Nucleus accumbens (tissue), 56 donors: ENCODE measurements at places on chromosomes 16 and 17.

- DNase-seq: no peak
Observed at GRCh38 chr16:75292691-75293090, 41.3 kb upstream of the BCAR1 start.

- no peak for DNase-seq
Observed at GRCh38 chr17:83064732-83065659, 14.4 kb upstream of the METRNL start.

DNA sequence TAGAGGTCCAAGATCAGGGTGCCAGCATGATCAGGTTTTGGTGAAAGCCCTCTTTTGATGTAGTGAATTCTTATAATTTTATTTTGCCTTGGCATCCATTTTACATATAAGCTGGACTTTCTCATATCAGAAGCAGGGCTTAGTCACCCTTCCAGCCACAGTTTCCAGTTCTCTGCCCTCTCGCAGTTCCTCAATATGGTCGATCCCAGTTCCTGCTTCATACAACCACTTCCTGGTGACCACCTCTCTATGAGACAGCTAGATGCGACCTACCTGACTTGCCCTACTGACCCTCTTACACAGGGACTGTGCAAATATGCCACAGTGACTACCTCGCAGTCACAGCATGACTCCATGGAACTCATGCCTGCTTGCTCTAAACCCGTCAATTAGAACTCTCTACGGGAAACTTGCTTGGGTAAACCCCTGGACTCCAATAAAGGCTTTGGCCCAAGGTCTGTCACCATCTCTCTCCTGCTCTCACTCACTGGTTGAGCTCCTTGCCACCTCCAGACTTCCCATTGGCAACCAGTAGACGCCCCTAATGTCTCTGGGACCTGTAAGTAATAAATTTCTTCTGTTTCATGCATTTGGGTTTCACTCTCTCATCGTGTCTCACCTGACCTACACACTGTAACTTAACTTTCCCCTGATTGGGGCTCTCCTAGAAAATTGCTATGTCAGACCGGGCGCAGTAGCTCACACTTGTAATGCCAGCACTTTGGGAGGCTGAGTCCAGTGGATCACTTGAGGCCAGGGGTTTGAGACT, 21.4 kb downstream of the CD300LG start:
- no peak for DNase-seq

GRCh38 chr17:778096-778495, 4.0 kb downstream of the GLOD4 start:
- no peak for DNase-seq

DNA sequence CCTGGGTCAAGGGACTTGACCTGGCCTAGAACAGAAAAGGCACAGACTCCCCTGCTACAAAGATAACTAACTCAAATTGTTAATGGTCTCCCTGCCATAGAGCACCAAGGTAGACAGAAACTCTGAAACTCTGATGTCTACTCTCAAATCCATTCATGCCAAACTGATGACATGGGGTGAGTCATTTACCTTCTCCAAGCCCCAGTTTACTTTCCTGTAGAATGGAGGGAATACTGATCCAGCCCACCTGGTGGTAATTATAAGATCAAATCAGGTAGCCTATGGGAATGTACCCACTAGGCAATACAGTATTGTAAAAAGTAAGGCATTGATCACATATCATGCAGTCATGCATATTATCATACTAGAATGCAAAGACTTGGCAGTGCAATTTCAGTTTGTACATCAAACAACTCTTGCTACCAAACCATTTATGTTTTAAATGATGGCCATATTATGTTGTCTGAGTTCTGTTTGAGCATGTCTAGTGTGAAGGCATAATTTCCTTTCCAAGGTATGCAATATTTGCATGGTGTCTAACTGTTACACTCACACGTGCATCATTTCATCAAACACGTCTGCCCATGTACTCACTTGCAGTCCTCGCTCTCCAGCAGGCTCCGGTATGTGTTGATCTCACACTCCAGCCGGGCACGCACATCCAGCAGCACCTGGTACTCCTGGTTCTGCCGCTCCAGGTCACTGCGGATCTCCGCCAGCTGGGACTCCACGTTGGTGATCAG, 3.0 kb downstream of the KRT31 start:
- no peak for DNase-seq

DNA sequence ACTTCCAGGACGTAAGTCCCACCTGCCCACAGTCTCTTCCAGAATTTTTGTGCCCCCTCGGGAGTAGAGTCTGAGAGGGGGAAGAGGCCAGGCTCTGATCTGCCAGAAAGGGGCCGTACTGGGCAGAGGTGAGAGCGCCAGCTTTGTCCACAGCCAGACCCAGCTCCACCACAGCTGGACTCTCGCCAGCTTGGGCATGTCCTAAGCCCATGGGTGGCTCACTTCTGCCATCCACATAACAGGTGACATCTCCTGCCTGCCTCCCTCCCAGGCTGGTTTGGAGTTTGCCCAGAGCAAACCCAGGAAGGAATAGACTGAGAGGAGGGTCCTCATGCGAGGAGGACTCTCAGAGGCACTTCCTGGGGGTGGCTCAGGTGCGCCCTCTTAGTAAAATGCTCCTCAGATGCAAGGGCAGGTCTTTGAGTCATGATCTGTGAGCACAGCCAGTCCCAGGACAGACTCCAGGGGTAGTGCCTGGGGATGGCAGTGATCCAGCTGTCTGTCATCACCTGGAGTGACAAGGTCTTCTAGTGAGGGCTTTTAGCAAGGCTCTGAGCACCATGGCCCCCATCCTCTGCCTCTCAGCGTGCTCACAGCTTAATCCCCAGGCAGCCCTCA, 89.2 kb downstream of the AMFR start:
- no peak for DNase-seq

DNA sequence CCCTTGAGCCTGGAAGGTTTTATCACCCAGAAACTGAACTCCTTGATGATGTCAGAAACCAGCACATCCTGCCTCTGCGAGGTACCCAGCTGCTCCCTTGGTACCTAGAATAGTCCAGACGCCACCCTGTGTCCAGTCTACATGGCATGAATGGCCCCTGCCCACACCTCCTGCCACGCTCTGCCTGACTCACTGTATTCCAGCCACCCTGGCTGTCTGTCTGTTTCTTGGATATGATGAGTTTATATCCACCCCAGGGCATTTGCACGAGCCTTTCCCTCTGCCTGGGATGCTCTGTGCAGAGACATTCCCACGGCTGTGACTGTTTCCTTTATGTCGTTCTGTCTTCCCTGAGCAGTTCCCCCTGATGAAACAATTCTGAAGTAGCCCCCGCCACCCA, 68.7 kb downstream of the CRISPLD2 start:
- DNase-seq: no peak

- no peak for DNase-seq
Observed at GRCh38 chr17:81422776-81423697, 27.8 kb downstream of the BAHCC1 start.

GRCh38 chr16:651844-652243, 2.7 kb downstream of the WDR90 start:
- no peak for DNase-seq

DNA sequence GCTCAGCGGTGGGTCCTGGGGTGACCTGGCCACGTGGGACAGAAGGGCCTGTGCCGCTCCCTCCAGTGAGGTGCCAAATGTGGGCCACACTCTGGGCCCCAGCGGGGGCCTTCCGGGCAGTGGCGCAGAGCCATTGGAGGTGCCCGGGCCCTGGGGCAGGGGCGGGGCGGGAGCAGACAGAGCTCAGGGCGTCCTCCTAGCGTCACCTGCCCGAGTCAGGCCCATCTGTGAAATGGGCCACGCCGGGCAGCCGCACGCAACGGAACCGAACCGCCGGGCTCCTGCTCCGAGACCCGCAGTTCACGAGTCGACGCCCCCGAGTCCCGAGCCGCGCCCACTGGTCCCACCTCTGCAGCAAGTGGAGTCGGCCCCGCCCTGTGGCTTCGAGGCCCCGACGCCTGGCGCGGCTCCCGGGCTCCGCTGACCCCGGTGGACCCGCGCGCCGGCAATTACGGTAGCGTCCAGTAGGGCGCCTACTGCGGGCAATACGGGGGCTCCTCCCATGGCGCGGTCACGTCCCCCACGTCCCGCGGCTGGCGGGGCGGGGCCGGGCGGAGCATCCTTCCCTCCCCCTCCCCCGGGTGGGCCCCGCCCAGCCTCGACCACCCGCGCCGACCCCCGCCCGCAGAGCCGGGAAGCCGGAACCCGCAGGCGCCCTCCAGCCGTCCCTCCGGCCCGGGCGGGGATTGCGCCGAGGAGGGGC, 1.9 kb downstream of the SLC16A3 start:
- DNase-seq: no peak

GRCh38 chr17:63476854-63477479, at the start of gene ACE:
ACE (plus strand) TSS chr17:63477061; CDS start chr17:63477095, 34 bp downstream.
- no peak for DNase-seq

DNA sequence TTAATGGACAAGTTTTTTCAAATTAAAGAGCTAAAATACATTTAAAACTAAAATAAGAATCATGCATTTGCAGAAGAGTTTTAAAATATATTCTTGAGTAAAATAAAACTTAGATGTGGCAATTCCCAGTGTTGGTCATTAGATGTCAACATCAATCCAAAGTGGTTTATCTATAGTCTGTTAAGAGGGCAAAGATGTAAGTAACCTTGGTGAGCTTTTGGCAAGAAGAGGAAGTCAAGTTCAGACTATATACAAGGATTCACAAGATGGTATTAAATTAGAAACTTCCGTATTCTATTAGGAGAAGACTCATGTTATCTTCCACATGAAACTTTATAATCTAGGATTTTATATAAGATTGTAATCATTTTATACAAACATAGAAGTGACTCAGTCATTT, 73.1 kb downstream of the CEP95 start:
- DNase-seq: no peak

GRCh38 chr17:7882068-7882467, 6.5 kb upstream of the CHD3 start:
- DNase-seq: no peak

DNA sequence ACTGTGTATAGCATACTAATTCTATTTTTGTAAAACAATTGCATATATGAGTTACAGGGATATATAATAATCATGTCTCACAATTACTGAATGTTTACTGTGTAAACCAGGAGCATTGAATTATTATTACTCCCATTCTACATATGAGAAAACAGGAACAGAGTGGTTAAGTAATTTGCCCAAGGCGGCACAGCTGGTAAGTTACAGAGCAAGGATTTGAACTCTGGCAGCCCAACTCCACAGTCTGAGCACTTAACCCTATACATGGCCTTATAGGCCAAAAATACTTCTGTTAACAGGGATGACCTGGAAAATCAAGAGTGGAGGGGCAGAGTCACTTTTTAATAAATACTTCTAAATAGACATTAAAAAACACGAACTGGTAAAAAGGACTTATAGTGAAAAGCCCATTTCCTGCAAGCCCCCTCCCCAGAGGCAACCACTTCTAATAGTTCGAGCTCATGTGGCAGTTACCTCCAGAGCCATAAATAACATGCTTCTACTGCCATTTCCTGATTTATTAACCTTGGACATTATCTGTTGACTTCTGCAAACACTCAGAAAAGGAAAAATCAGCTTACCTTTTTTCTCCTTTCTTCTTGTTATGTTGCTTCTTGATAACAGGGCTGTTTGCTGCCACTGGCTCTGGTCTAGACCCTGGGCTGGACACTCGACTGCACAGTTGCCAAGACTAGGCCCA, 22.1 kb upstream of the ADGRG1 start:
- no peak for DNase-seq

DNA sequence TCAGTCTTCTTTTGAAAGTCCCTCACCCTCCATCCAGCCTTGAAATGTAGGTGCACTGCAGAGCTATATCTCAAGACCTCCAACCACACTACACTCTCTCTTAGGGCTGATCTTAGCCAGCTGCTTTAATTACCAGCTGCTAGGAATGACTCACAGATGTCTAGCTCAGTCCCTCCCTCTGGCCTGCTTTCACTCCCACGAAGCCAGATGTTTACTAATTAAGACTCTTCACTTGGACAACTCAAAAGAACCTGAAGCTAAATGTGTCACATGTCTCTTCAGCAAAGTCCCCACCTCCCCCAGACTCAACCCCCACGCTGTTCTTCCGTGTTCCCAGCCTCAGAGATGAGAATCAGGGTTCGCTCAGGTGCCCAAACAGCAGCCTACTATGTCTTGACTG, 2.6 kb downstream of the GTF3C1 start:
- DNase-seq: no peak

DNA sequence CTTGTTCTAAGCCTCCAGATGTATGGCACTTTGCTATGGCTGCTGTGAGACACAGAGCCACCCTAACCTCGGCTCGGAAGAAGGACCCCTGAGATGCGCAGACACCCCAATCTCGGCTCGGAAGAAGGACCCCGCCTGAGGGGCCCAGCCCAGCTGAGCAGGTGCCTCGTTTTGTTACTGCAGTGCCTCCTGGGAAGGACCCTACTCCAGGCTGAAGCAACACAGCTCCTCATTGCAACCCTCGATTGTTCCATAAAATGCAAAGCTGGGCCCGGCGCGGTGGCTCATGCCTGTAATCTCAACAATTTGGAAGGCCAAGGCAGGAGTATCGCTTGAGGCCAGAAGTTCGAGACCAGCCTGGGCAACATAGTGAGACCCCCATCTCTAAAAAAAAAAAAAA, 61.3 kb downstream of the C16orf95 start:
- DNase-seq: no peak

- no peak for DNase-seq
Observed at GRCh38 chr17:76700270-76700616, 10.5 kb downstream of the MXRA7 start.

GRCh38 chr17:50165867-50166517, at the start of gene SGCA:
SGCA (plus strand) TSS chr17:50166005; CDS start chr17:50166041, 36 bp downstream.
- DNase-seq: no peak

DNA sequence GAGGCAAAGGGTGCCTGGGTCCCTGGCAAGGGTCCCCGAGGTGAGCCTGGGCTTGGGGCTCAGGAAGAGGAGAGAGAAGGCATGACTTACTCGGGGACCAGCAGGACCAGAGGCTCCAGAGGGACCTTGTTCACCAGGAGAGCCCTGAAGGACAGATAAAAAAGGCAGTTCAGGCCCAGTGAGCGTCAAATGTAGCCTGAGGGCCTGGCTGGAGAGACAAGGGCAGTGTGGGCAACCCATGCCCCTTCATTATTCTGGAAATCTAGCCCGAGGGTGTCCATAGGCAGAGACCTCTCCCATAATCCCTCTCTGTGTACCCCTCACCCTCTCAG, 14.1 kb downstream of the COL1A1 start:
- no peak for DNase-seq

DNA sequence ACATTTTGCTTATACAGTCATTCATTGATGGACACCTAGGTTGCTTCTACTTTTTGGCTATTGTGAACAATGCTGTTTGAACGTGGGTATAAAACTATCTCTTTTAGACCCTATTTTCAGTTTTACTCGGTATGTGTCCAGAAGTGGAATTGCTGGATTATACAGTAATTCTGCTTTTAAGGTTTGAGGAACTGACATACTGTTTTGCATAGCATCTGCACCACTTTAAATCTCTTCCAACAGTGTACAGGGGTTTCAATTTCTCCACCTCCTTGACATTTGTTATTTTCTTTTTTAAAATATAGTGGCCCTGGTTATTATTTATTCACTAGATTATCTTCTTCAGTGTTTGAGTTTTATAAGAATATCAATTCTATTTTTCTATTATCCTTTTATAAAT, 116.9 kb downstream of the USP22 start:
- DNase-seq: no peak

GRCh38 chr16:64857411-64857810, 264.5 kb downstream of the CDH11 start:
- DNase-seq: no peak

- peak; percentile 40 for DNase-seq
Observed at GRCh38 chr17:10025976-10026901, 121.2 kb upstream of the RCVRN start.
